Caco-2 (cell line): ENCODE measurements at places on chromosomes 2 and 18.

GRCh38 chr2:170190172-170190571, 12.2 kb downstream of the MYO3B start:
- DNase-seq = no peak

DNA sequence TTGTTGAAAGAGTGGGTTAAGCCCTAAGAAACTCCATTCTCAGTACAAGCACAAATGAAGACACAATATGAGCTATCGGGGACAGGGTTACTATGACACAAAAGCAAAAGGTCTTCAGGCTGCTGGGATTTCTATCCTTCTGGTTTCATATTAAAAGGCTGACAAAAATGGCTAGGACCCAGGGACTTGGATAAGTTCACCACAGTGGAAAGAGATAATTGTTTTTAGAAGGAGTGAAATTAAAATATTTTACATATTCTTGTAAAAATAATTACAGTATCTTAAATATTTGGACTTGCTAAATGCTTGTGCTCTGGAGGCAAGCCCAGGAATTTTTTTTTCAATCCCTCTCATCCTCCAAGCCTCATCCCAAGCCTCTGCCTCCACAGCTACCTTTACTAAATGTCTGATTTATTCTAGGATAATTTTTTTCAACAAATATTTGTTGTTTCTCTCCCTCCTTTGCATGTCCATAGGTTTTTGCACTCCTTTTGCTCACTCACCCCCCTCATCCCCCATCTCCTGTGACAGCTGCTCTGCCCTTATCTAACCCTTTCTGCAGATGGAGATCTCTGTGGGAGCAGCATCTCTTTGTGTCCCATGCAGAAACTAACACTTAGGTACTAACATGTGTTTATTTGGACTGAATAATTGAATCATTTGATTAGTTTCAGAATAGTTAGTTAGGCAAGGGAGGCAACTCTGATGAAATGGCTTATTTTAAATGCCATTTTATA, 47.8 kb upstream of the NABP1 start:
- DNase-seq = no peak

GRCh38 chr2:162435676-162436075, 91.7 kb downstream of the GCA start:
- DNase-seq = no peak

DNA sequence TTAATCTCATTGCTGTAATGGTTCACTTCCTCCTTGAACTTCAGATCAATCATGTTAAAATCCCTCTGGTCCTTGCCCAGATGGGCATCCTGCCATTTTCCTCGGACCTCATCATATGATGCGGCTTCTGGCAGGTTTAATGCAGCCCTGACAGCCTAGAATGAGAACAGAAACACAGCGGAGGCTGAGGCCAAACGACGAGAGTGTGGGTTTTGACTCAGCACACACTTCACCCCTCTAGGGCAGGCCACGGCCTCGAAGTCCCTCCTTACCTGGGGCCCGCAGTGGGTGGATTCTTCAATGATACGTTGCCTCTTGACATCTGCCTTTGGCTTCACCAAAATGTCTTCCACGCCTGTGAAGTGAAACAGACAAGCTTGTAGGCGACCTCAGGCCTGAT, 56.8 kb downstream of the POLR1A start:
- DNase-seq = no peak

DNA sequence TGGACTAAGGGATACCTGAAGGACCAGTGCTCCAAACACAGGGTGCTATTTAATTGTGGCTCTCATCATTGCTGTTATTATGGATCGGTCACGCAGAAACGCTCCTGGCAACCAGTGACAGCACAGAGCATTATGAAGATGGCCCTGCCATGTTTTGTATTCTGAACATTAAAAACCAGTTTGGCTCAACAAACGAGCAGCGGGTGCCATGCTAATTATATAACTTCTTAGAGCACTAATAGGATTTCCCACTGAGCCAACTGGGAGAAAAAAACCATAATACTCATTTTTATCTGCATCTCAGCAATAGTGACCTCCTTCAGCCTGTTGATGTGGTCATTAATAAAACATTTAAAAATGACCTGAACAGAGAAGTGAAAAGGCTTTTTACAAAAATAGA, 212.8 kb downstream of the STK39 start:
- DNase-seq = no peak

DNA sequence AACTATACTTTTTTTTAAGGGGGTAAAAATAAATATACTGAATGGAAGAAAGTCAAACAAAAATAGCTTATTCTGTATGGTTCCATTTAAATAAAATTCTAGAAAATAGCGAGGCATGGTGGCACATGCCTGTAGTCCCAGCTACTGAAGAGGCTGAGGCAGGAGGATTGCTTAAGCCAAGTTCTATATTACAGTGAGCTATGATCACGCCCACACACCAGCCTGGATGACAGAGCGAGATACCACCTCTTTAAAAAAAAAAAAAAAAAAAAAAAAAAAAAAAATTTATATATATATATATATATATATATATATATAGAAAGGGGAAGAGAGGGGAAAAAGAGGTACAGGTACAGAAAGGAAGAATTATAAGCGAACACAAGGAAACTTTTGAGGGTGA, 77.7 kb downstream of the MEMO1 start:
- no peak for DNase-seq

DNA sequence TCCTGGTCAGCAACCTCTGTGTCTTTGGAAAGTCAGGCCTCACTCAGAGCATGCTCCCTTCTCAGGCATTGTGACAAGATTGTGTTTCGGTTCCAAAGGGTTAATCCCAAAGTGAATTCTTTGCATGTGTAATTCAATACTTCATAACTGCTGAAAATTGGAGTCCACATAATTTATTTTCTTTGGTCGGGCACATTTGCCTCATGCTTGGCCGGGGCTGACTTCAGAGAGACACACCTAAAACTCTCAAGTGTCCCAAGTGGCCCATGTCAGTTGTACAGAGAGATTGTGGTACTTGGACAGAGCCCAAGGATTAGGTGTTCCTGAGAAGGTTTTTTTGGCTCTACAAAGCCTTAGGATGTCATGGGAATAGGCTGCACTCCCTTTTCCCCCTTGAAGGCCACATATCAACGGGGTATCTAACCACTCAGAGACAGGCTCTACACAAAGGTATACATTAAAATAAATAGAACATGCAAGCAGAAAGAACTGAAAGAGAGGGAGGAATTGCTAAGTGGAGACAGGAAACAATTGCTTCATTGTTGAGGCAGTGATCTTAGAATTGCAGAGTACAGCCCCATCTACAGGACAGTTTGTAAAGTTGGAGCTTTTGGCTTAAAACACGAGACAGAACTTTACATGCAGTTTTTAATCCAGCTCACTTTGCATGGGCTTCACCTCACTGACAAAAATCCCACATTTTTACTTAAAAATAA, 1232.3 kb upstream of the ZEB2 start:
- DNase-seq = peak; percentile 26

DNA sequence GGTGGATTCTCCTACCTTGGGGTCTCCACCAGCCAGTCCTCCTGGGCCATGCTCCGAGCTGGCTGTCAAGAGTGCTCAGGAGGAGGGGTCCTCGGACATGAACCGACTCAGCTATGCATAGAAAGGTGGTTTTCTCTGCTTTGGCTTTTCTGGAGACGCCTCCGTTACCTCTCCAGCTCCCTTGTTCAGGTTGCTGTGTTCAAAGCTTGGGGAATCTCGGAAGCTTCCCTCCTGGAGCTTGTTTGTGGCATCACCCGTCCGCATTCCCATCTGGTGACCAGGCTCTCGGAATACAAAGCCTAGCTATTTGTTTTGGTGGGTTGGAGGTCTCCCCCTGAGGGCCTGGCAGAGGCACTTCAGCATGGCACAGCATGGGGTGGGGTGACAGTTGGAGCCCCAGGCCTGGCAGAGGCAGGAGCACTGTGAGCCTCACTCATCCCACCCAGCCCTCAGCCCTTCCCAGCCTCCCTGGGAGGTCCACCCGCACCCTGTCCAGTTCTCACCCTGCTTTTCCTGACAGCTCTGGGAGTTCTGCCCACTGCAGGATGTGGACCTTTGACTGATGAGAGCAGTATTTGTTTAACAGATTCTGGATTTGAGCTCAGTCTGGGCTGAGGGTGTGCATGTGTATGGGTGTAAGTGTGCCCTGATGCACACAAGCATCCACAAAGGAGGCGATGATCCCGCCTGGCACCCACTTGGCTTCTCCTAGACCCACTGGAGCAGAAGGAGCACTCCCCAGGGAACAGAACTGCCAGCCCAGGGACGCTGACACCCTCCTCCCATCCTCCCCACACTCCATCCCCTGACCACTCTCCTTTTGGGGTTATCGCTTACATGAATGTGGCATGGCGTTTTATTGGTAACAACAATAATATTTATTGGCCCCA, 107.3 kb upstream of the HS6ST1 start:
- DNase-seq = peak; percentile 15

DNA sequence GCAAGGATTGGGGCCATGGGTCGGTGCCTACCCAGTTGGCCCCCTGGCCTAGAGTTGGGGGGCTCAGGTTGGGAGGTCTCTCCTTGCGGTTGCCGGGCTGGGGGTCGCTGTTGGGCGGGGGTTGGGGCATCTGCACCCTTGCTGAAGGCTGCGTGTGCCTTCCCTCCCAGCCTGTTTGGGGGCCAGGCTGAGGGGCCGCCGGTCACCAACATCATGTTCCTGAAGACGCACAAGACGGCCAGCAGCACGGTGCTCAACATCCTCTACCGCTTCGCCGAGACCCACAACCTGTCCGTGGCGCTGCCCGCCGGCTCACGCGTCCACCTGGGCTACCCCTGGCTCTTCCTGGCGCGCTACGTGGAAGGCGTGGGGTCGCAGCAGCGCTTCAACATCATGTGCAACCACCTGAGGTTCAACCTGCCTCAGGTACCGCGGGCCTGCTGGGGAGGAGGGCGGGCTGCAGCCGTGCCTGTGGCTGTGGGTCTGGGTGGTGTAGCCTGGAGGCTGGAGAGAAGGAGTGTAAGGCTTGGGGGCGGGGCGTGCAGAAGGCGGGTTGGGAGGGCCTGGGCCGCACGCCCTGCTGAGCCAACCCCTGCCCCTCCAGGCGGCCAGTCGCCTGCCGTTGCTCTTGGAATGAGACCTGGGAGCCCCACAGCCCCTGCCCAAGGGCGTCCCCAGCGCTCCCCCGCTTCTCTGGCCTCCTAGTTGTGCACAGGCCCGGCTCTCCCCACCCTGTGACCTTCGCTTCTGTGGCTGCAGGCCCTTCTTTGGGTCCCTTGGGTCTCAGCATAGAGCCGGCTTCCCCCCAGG, 7.2 kb upstream of the NEU4 start:
- peak; percentile 53 for DNase-seq

- DNase-seq = no peak
Observed at GRCh38 chr2:58720770-58721697, 479.9 kb upstream of the FANCL start.

- DNase-seq = peak; percentile 75
Observed at GRCh38 chr2:203782262-203782976, 76.0 kb downstream of the CD28 start.

DNA sequence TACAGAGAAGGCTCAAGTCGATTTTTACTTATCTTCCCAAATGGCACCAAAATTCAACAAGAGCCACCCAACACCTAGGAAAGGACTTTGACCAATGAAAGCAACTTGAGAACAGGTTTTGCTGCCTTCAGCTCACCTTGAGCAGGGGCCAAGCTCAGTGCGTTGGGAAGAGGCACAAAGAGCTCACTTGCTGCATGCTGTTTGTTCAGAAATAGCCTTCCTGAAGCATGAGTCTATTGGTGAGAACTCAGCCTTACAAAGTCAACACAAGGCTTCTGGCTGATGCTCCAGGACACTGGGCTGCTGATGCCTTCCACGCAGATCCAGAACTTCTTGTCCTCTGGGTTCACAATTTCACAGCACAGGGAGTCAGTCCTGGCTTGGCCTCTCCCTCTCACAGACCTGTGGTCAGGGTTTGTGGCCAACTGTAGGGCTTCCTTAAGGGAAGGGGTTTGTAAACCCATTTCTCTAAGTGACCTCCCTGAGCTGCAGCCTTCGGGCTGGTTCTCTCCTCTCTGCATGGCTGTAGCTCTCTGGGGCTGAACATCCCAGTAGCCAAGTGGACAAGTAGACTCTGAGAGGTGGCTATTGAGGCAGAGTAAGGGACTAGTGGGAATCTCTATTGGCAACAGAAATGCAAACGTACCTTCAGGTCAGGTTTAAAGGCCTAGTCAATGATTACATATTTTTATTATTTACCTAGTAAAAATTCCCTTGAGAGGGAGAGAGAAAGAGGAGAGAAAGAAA, 124.7 kb upstream of the GATA6 start:
- peak; percentile 94 for DNase-seq

- DNase-seq = no peak
Observed at GRCh38 chr2:128384956-128385355, 66.3 kb upstream of the HS6ST1 start.

DNA sequence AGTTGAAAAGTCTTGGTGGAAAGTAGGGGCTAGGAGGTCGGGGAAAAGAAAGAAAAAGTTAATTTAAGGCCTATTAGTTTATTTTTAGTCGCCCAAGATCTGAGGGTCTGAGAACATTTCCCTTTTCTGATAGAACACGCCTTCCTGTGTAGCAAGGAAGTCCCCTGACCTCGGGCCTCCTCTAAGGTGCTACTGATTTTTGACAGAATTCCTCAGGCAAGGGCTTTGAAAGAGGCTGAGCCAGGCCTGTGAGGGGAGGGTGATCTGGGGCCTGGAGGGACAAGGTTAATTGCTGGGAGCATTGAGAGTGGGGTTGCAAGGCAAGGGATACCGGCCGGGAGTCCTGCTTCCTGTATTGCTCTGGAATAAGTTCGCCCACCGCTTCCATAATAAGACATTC, 131.4 kb upstream of the MYCN start:
- no peak for DNase-seq

DNA sequence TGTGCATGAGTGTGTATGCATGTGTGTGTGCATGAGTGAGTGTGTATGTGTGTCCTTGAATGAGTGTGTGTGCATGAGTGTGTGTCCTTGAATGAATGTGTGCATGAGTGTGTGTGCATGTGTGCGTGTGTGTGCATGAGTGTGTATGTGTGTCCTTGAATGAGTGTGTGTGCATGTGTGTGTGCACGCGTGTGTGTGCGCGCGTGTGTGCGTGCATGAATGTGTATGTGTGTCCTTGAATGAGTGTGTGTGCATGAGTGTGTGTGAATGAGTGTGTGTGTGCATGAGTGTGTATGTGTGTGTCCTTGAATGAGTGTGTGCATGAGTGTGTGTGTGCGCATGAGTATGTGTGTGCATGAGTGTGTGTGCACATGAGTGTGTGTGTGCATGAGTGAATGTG, 271.9 kb downstream of the RNF144A start:
- DNase-seq = no peak

GRCh38 chr2:111119822-111120252, 877 bp upstream of the BCL2L11 start:
- no peak for DNase-seq

GRCh38 chr2:158782616-158783015, 12.5 kb upstream of the DAPL1 start:
- no peak for DNase-seq

- no peak for DNase-seq
Observed at GRCh38 chr2:233410196-233410760, 56.0 kb downstream of the DGKD start.

- DNase-seq = no peak
Observed at GRCh38 chr2:26442301-26442700, 35.6 kb downstream of the OTOF start.

DNA sequence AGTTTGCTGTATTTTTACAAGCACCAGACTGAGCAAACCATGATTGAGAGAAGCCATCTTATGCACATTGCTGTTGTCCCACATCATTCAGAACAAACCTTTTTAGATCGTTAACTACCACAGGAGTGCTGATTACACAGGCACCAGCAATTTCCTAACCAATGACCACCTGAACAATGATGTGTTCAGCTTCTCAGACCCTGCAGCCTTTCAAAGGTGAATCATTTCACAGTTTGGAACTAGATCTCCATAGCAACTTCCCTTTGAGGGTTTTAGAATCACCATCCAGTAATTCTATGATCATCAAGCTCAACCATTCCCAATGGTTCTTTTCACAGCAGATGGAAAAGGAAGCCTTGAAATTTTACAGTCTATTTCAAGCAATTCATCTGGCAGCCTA, 71.4 kb downstream of the OLA1 start:
- no peak for DNase-seq
